ENCODE measurements at places on chromosomes 6 and 20.

- no peak for DNase-seq
Measured at GRCh38 chr6:87184762-87185250, 29.4 kb downstream of the ZNF292 start.

DNA sequence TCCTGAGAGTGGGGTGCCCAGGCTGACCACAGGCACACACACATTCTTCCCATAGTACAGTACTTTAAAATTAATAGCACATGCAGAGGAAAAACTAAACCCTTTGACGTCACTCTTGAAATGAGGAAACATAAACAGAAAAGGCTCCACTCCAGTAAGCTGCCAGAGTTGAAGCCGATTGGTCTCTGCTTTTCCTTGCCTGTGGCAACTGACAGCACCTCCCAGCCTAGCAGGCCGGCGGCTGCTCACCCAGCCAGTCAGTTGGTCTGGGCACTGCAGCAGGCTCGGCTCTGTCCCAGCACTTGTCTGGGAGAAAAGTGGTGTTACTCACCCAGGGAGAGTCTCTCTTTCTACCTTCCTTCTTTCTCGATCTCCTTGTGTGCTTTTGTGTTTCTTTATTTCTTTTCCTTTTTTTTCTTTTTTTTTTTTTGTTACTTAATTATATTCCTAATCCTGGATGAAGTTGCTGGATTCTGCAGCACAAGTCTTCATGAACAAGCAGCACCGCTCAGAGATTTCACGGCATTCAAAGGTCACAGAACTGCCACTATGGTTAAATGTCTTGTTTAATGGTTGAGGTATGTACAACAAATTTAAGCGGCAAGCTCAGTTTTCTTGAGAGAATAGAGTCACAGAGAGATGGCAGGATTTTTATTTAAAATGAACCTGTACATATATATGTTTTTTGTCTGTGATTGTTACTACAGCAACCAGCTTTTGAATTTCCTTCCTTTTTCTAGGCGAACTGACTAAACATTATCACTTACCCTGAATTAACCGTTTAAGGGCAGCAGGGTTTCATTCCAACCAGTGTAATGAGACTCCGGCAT is at the start of gene PDE7B:
Gene PDE7B (plus strand): TSS at position 260 of the 830 bp plus-strand sequence.
- DNase-seq: no peak

- no peak for DNase-seq
Measured at GRCh38 chr6:35496036-35496840, 641 bp downstream of the TEAD3 start.

DNA sequence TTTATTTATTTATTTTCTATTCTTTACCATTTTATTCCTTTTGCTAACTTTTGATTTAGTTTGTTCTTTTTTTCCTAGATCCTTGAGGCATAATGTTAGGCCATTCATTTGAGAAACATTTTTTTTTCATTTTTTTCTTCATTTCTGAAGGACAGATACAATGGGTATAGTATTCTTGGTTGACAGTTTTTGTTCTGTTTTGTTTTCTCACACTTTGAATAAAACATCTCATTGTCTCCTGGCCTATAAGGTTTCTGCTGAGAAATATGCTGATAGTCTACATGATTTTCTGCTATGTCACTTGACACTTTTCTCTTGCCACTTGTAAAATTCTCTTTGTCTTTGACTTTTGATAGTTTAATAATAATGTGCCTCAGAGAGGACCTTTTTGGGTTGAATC is 294.6 kb upstream of the EPHA7 start:
- DNase-seq: no peak

GRCh38 chr6:120039664-120040063 is 690.1 kb upstream of the MAN1A1 start:
- no peak for DNase-seq

- DNase-seq: no peak
Measured at GRCh38 chr6:135600931-135601330, 103.4 kb upstream of the AHI1 start.

GRCh38 chr6:130259557-130259956 is 36.8 kb upstream of the SAMD3 start:
- no peak for DNase-seq

GRCh38 chr6:164097551-164098398 is 683.3 kb downstream of the QKI start:
- DNase-seq: no peak

DNA sequence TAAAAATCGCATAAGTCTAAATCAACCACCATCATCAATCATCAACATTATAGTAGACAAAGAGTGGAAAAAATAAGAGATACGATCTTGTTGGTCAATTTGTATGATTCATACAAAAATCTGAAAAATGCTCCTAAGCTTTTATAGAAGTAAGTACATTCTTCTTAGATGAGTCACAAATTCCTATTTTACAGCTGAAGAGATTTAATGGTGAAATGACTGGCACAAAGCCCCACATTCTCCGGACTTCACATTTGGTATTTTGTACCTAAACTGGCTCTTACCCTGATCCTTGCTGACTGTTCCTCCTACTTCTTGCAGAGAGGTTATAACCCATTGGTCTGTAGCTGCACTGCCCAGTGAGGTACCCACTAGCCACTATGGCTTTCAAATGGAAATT is 29.9 kb upstream of the PREP start:
- DNase-seq: no peak

Measured in activated T-cell treated with anti-CD3 and anti-CD28 coated beads for 24 hours (primary cell).